RWPE2 (cell line): ENCODE measurements at places on chromosomes 12 and 14.

DNA sequence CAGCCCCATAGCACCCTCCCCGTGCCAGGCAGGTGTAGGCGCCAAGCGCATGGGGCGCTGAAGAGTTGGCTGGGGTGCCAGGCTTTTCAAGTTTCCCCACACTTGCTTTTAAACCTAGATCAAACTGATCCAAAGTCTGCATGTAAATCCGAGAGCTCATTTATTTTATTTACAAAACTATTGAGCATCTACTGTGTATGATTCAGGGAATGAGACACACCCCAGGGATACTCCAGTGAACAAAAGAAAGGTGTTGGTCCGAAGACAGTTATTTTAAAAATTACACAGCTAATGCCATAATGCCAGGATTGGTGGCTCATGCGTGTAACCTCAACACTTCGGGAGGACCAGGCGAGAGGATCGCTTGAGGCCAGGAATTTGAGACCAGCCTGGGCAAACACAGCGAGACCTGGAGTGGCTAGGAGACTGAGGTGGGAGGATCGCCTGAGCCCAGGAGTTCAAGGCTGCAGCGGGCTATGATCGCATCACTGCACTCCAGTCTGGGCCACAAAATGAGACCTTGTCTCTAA is 780 bp upstream of the SLC41A2 start:
- DNase-seq, result no peak

DNA sequence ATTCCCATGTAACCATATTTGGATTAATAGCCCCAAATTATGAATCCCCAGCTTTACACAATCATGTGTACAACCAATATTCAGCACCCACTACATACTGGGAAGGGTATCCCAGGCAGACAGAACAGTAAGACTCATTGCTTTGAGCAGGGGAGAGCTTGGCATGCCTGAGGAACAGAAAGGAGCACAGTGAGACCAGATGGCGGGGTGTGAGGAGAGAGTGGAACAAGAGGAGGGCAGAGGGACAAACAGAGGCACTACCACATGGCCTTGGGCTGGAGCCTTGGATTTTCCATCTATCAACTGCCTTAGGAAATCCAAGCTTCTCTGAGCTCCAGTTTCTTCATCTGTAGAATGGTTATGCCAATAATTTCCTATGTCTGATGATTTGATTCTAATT is 3.8 kb downstream of the DGKA start:
- no peak for DNase-seq

GRCh38 chr14:103332143-103332919 is 1.7 kb upstream of the EIF5 start:
- no peak for DNase-seq

- no peak for DNase-seq
These were observed 289.1 kb downstream of the CACNA1C start for GRCh38 chr12:2341871-2342270.

- DNase-seq, result peak; percentile 73
These were observed 841 bp downstream of the CALM1 start for GRCh38 chr14:90397425-90398314.
